Fibroblast of the aortic adventitia (primary cell): ENCODE measurements at places on chromosomes 12 and 14.

- no peak for DNase-seq
Measured at GRCh38 chr12:121537814-121538698, 42.8 kb downstream of the KDM2B start.

GRCh38 chr12:31324845-31325523 is 966 bp downstream of the SINHCAF start:
- peak; percentile 56 for DNase-seq

DNA sequence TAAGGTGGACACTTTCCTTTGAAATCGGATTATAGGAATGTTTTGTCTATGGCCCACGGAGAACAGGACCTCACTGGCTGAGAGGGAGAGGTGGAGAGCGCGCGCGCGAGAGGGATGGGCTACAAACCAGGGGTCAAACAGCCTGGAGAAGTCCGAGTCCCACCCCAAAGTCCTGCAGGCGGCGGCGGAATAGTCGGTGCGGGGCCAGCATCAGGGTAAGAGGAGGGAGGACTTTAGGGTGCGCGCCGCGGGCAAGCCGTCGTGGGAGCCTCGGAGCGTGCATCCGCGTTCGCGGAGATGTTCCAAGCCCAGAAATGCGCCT is 3.3 kb upstream of the HOXC8 start:
- DNase-seq = no peak

GRCh38 chr12:3136641-3137267 is 59.6 kb downstream of the TSPAN9 start:
- no peak for DNase-seq

- no peak for DNase-seq
Measured at GRCh38 chr12:111430433-111431353, 25.0 kb downstream of the SH2B3 start.

DNA sequence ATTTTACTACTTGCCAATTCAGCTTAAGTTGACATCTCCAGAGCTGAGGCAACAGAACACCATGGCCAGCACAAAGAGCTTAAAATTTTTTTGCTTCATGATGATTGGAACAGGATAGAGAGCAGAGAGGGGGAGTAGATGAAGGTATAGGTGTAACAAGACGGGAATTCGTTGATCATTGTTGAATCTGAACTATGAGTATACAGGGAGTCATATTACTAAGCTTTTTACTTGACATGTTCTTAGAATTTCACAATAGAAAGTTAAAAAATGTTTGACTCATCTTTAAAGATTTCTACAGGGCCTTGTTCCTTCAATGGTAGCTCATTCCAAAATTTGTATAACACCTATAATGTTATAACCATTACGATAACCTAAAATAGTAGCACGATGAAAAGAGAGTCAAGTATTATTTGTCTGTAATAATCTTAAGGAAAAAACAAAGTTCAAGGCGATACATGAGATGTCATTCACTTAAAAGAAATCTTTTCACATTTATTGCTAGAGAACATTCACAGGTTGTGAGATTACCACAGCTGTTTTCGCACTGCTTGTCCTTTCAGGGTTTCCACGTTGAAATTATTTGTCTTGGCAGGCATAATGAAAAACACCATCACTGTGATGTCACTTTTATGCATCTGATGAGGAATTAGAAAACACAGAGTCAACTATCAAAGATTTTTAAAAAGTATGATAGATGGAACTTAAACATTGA is 33.9 kb downstream of the SPX start:
- peak; percentile 49 for DNase-seq

- DNase-seq = no peak
Measured at GRCh38 chr12:460261-461230, 807 bp downstream of the B4GALNT3 start.

DNA sequence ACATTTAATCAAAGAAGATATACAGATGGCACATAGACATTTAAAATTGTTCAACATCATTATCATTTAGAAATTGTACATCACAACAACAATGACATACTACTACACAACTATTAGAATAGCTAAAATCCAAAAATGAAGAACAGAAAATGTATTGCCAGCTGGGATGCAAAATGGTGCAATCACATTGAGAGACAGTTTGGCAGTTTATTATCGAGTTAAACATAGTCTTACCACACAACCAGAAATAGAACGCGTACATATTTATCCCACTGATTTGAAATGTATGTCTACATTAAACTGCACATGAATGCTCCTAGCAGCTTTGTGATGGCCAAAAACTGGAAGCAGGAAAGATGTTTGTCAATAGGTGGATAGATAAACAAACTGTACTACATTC is 791.5 kb upstream of the MGAT4C start:
- no peak for DNase-seq

DNA sequence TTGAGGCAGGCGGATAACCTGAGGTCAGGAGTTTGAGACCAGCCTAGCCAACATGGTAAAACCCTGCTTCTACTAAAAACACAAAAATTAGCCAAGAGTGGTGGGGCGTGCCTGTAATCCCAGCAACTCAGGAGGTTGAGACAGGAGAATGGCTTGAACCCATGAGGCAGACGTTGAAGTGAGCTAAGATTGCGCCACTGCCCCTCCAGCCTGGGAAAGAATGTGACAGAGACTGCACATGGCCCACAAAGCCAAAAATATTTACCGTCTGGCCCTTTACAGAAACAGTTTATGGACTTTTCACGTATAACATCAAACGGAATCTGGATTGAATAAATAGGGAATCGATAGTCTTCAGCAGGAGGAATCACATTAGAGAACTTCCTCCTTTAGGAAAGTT is 3.5 kb downstream of the RSRC2 start:
- DNase-seq = peak; percentile 68

GRCh38 chr12:113889076-113889475 is 77.0 kb downstream of the RBM19 start:
- peak; percentile 8 for DNase-seq

DNA sequence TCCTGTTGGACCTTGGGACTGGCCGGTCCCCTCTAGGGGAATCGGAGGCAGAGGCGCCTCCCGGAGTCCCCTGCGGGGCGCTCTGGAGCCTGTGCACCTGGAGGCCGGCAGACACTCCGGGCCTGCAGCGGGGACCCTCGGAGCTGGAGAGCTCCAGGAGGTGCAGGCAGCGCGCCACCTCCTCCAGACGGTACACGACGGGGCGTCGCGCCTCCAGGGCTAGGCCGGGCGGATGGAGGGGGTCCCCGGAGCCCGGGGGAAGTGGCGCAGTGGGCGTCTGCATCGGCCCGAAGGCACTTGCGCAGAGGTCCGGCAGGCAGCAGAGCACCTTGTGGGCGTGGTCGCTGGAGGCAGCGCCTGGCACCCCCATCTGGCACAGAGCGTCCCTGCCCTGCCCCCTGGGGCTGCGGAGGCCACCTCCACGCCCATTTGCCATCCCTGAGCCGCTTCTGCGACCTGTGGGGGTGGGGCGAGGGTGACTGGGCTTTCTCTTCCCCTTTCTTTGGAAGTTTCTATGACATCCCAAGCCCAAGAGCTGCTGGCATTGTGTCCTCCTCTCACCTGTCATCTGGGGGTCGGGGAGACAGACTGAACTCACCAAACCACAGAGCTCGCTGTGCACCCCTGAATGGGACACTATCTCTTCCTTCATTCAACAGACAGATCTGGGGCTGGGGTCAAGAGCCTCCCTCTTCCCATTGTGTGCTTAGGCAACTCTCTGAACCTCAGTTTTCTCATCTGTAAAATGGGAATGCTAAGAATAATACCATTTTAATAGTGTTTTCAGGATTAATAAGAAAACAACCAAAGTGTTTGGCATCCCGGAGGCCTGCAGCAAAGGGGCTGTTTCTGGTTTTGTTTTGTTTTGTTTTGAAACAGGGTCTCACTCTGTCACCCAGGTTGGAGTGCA is 37.5 kb upstream of the CORO1C start:
- DNase-seq = no peak

GRCh38 chr14:65243766-65244442 is 141.6 kb upstream of the MAX start:
- DNase-seq = peak; percentile 53

GRCh38 chr12:32944195-32944594 is 47.6 kb upstream of the PKP2 start:
- no peak for DNase-seq

- peak; percentile 56 for DNase-seq
Measured at GRCh38 chr12:19572920-19573558, 133.7 kb downstream of the AEBP2 start.

DNA sequence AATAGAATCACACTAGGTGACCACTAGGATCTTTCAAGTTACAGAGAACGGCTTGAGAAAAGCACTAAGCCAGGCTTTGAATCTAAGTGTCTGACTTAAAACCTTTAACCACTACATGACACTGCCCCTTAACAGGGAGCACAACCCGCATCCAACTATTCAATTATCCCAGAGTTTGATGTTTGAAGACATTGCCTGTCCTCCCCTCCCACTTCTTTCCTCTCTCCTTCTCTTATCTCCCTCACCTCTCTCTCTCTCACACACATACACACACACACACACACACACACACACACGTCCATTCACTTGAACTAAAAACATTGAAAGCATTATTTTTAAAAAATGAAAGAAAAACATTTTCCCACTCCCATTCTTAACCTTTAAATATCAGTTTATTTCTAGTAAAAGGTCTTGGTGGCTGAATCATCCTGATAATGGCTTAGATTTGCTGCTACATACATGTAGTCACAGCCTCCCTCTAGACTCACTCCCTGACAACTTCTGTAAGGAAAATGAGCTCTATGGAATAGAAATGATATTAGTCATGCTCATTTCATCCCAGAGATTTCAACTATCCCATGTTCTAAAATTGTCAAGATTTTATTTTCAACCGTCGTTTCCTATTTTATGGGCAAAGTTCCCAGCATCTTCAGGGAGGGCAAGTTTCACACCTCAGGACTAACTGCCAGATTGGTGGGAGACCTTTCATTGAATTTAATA is 53.5 kb upstream of the RAP1B start:
- DNase-seq = peak; percentile 91

- DNase-seq = peak; percentile 75
Measured at GRCh38 chr12:68378872-68379606, 46.9 kb upstream of the MDM1 start.

DNA sequence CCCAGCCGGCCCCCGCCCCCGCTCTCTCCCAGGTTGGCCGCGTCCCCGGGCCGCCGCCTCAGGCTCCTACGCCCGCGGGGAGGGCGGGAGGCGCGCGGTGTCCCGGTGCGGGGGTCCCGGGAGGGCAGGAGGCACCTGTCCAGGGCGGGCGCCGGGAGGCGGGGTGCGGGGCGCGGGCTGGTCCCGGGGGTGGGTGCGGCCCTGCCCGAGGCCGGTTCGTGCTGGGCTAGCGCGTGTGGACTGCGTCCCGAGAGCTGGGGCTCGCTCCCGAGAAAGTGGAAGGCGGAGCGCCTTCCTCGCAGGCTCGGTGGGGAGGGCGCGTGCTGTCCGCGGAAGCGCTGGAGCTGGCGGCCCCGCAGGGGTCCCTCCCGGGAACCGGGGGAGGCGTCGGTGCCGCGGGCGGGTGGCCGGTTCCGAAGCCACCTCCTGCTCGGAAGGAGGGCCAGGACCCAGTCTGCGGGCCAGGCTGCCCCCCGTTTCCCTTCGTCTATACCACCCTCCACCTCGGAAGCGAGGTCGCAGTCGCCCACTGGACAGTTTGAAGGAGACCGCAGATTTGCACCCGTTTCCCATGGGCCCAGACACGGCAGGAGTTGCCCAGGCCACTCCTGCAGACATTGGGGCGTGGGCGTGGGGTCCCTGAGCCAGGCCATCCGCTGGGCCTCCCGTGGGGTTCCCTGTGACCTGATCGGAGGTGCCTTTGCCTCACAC is 636 bp downstream of the ZFYVE21 start:
- peak; percentile 14 for DNase-seq

- DNase-seq = no peak
Measured at GRCh38 chr12:43899574-43899973, 63.7 kb downstream of the TMEM117 start.

GRCh38 chr14:84112589-84112988 is 1417.4 kb upstream of the FLRT2 start:
- DNase-seq = no peak

GRCh38 chr12:76189851-76190250 is 105.4 kb upstream of the NAP1L1 start:
- no peak for DNase-seq

DNA sequence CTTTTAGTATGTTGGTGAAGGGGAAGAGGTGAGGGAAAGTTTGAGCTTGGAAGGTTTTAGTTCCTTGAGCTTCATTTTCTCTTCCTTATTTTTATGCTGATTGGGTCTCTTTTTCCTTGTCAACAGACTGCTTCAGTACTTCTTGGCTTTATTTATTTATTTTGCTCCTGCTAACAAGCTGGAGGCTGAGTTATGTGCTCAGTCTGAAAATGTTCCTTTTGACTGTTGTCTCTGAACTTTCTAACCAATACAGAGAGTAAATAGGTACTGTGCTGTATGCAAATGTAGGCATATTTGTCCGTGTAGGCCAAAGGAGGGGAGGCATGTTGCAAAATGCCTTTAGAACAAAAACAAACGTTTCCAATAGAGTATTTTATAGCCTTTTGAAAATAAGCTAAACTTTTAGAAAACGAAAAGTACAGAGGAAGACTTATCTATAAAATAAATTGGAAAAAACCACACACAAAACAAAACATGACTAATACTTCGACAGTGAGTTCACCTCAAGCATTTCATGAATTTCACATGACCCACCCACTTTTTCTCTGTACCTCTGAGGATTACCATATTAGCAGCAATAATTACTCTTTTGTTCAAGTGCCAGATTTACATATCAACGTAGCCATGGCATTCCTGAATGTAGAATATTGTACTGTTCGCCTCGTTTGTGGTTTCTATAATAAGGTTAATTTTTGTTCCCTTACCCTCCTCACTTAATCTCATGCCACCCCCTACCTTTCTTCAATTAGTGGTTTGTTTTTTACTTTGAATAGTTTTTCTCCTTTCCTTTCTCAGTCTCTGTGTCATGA is 4.7 kb upstream of the CREBL2 start:
- DNase-seq = peak; percentile 72

DNA sequence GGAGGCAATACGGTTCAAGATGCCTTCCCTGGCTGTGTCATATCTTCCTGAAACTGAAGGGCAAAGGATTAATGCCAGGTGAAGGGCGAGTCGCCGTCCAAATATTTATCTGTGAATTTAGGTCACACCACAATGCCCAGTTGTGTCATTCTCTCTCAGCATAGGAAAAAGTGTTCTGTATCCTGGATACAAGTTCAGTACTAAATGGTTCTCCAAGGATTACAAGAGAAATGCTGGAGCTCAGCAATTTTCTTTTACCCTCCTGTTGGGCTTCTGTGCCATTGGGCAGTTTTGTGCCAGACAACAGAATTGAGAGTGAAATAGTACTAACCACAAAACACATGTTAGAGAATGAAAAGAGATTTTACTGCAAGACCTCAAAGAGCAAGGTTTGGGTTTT is 493.9 kb downstream of the EGLN3 start:
- no peak for DNase-seq

- no peak for DNase-seq
Measured at GRCh38 chr14:22737052-22737451, 29.4 kb upstream of the OXA1L start.

DNA sequence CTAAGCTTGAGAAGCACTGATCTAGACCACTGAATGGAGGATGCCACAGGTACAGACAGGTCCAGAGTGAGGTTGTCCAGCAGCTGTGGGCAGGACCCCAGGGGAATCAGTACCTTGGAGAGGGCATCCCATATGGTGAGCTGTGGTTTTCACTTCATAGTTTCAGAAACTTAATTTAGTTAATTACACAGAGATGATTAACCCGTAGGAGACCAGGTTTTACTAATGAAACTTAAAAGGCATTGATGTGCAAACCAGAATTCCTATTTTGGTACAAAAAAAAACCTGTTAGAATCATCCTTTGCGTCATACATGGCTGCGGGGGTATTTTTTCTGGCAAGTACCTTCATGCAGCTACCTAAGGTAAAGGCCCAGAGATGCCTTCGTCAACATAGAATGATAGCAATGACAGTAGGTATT is 159.3 kb downstream of the DACT1 start:
- no peak for DNase-seq
